ENCODE measurements at places on chromosomes 3 and 15.

- DNase-seq: no peak
Measured at GRCh38 chr3:143266511-143266910, 146.9 kb downstream of the CHST2 start.

DNA sequence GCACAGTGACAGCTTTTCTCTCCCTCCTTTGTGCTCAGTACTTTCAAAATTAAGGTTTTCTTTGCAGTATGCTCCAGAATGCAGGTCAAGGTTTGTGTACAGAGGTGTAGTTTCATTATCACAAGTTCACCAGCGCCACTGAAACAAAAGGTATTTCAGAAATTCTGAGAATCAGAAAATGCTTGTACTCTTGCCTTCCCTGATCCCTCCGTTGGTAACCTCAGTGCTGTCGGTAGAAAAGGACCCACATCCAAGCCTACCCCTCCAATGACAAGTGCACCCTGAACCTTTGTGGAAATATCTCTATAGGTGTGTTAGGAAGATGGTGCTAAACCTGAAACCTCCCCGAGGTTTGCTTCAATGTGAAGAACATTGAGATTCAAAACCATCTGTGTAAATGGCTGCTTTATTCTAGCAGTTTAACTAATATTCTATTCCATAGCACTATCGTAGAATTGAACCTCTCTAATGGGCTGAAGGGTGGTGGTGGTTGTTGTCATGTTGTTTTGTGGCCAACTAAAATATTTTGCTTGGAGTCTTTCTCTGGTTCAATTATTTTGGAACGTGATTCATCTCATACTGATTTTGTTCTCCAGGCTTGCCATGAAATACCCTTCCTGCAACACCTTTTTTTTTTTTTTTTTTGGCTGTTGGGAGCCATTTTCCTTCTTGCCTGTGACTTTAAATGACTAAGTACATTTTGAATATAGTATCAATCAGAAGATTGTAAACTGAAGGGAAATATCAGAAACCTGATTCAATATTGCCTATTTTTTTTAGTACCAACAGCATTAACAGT lies 20.7 kb downstream of the ZBTB38 start:
- no peak for DNase-seq

GRCh38 chr3:168398371-168399025 lies 302.8 kb upstream of the GOLIM4 start:
- no peak for DNase-seq

GRCh38 chr3:113271594-113272384 lies 60.4 kb downstream of the BOC start:
- no peak for DNase-seq

- no peak for DNase-seq
Measured at GRCh38 chr15:39455471-39455991, 125.3 kb upstream of the THBS1 start.

DNA sequence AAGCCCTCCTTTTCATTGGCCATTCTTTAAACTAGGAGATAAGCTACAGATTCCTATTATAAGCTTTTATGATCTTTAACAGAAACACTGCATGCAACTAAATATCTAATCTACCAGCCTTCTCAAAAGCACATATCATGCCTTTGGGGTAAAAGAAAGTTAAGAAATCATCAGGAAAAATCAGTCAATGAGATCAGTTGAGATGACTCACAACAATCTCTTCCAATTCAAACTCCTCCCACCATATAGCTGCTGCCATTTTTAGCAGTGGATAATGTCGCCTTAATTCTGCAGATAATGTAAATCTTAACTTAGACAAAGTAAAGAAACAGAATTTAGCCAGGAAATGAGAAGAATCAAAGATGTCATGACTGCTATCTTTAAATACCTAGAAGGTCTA lies 135.2 kb upstream of the BCL6 start:
- DNase-seq: no peak

DNA sequence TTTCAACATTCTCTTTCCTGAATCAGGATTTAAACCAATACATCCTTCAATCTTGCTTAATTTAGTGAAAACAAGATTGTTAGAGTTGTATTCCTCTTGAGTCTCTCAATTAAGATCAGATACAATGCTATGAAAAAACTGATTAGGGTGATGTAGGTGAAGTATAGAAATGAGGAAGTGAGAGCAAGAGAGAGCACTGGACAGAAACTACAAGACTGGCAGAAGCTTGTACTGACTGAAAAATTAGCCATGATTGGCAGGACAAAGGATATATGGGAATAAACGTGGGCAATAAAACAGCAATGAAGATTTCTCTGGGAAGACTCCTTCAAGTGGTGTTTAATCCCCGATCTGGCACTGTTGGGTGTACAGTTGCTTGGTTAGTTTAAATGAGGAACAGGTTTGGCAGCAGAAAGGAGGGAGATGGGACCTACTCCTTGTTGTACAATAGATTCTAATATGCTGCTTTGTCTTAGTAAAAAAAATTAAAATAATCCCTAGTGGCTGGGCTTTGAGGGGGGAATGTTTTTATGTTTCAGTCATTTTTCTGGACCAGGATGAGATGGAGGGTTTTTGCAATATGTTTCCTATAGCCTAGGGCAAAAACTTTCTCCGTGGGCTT lies 252.7 kb downstream of the SLC9A9 start:
- no peak for DNase-seq

GRCh38 chr15:27660676-27661075 lies 438.4 kb downstream of the OCA2 start:
- no peak for DNase-seq

- no peak for DNase-seq
Measured at GRCh38 chr3:63661242-63661641, 8.8 kb downstream of the SNTN start.

- DNase-seq: no peak
Measured at GRCh38 chr3:47394140-47394870, 13.5 kb downstream of the PTPN23 start.

DNA sequence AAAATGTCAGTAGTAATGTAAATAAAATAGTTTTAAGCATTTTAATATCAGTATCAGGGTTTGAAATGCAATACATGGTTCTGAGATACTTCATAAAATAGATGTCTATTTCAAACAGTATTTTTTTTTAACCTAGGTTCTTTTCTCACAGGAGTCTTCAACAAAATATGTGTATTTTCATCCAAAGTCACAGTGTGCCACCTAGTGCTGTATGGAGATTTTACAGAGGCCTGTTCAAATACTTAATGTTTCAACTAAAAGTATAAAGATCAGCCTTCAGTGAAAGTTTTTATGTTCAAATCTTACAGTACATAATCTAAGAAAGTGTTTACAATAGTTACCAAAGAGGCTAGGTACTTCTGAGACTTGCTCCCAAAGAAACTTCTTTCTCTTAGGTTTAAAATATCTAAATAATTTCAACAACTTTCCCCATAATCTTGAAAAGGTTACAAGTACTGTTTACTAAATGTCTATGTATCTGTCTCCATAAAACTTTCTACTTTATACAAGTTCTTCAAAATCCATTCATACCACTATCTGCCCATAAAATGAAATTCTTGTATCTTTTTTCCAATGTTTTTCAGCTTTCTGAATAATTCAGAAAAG lies 38.3 kb downstream of the SCAPER start:
- DNase-seq: no peak

DNA sequence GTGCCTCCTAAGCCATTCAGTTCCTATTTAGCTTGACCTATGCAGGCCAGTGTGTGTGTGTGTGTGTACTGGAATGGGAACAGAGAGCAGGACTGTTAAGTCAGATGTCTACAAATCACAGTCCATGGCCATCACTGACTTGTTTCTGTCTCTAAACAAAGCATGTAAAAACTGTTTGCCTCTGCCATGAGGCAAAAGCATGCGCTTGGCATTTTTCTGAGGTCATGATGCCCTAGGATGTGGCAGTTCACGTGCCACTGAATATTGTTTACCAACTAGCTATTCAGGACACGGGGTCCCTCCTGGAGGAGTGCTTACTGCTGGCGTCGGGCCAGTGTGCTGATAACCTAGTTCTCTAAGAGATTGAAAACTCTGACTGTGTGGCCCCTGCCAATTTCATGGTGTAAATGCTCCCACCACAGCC lies 8.2 kb upstream of the ATP13A3 start:
- no peak for DNase-seq

GRCh38 chr15:40857601-40858341 lies 13.9 kb downstream of the SPINT1 start:
- peak; percentile 72 for DNase-seq

DNA sequence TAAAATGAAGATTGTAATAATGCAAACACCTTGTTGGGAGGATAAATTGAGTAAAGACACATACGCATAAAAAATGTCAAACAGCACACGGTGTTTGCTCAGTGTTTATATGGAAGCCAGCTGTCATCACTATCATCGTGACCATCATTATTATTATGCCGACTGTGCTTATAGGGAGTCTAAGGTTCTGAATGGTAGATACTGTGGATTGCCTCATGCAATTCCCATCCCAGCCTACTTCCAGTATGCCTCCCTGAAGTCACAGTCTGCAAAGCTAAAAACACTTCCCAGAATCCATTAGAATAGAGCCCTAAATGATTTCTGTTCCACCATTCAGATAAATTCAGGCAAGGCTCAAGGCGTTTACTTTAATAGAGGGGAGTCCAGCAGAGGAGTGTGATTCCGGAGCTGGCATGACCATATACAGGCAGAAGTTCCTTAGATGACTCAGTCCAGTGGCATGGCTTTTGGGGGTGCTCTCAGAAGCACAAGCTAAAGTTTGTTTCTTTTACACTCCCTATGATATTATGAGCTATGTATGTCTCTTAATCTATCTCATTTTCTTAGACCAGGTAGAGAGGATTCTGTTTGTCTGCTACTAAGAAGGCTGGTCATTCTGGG lies 148.7 kb downstream of the MEX3B start:
- no peak for DNase-seq

DNA sequence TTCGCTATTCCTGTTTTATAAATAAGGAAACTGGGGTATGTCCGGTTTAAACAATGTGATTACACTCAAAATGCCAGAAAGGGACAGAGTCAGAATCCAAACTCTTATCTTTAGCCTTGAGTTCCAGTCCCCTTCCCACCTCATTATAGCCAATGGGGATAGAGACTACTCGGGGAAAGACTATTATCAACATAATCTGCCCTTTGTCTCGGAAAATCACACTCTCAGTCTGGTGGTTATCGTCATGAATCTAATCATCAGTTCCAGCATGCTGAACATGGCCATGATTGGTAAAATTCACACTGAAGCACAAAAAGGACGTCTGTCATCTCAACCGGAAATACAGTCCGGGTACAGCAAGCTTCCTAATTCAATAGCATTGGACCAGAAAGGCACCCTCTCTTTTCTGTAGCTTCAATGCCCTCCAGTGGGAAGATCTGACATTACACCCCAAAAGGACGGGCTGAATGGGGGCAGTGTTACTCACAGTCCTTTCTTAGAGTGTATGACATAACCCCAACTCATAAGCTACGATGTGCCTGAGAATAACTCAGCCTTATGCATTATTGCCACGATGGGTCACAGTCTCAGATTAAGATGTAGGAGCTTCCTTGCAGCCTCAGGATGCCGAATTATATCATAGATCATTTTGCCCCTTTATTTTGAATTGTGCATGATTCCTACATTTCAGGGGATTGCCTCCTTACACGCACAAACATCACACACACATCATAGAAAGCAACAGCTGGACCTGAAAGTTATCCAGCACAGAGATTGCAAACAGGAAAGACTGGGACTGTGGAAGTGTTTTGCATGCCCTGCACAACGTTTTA lies 390.4 kb upstream of the LMCD1 start:
- DNase-seq: peak; percentile 36

DNA sequence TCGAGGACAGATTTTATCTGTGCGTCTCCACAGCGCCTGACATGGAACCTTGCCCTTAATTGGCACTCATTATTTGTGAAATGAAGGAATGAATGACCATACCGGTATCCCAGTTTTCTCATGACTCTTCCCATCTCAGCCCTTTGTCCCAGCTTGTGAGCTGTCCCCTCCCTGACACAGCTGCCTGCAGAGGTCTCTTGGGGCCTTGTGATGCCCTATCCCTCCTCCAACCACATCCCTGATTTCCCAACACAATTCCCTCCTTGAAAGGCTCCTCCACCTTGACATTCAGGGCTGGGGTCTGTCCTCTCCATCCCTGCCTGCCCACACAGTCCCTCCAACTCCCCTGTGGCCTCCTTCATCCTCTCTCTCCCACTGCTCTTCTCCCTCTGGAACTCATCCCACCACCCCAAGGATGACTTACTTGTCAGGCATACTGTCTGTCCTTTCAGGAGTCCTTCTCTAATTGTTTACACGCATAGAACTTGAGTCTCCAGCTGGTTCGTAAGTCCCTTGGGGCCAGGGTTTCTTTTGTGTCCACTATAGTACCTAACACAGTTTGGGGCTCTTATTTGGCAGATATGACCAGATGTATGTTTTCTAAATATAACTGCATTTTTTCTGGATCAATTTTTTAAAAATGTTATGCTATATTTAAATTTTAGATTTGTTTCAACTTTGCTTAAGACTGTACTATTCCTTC lies 35.6 kb upstream of the FILIP1L start:
- DNase-seq: no peak

DNA sequence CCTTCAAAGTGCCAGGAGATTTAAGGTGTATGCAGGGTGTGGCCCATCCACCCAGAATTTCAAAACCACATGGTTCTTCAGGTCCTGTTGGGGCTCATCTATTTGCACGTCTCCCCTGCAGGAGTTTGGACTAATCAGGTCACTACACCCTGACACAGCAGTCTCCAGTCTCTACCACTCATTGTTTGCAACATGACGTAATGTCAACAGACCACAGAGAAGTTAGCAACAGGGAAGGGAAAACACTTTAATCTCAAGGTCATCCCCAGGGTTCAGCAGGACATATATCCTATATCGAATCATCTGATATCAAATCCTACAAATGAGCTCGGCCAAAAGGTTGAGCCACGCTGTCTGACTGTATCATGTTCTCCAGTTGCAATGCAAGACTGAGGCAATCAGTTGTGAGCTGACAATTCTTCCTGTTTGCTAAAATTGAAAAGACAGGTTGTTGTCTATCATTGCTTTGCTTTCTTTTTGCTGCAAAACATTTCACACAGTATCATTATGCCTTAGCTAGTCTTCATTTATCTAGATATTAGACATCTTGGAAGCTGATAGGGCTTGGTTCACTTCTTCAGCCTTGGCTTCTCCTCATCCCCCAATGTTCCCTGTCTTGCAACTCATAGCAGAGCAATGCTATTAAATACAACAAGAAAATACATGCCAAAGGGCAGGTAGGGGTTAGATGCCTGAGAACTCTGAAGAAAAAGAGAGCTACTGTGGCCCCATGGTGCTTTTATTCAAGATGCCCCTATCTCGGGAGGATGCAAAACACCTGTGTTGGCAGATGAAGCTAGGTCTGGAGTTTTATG lies 13.4 kb upstream of the LEKR1 start:
- peak; percentile 17 for DNase-seq

DNA sequence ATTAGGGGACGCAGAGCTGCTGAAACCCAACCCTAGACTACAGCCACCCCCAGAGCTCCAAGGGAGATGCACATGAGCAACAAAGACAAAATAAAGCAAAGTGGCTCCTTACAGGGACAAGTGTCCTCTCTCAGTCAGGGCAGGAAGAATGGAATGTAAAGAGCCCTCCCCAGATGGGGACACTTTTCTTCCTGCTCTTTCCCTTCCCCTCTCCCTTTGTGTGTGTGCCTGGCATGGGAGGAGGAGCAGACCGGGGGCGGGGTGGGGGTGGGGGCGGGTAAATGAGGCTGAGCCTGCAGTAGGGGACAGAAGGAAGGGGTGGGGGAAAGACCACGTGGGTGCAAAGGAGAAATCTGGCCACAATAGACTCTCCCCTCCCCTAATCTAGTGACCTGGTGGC lies 37.4 kb downstream of the ACAA1 start:
- DNase-seq: no peak
